ENCODE measurements at places on chromosomes 12 and 14. TPM values are rescaled to one million over a fixed set of nuclear protein-coding genes. Genes with fewer than 3 reads are reported as not detected.
A peak's percentile ranks its signal among the peaks of the same experiment; 100 is the strongest.

Gene PSMB11
- total RNA-seq, result not detected

Gene BHLHE41
- total RNA-seq, result 0.36 TPM

Gene KRT2
- not detected for total RNA-seq

Gene KRT85
- total RNA-seq, result not detected

Gene STX2
- total RNA-seq, result 20.7 TPM

Gene PIGH
- total RNA-seq, result 24.9 TPM

Gene SPATS2
- 13.3 TPM for total RNA-seq

Gene BDKRB2
- total RNA-seq, result not detected

Gene PTMS
- 36.2 TPM for total RNA-seq

Gene DAD1
- 148 TPM for total RNA-seq

Gene GYS2
- total RNA-seq, result 0.14 TPM

- peaks cover 19% of the 10 kb centered on the region for H3K4me1 ChIP-seq
- no peak overlapping the region for H3K4me3 ChIP-seq
- no peaks in the 10 kb centered on the region for H3K36me3 ChIP-seq
- DNase-seq, result no peak
- H3K27ac ChIP-seq, result peak overlapping the region; percentile 3
These were observed 3.2 kb downstream of the TDRD9 start for GRCh38 chr14:103931422-103931821.

GRCh38 chr12:6921539-6921938 lies 6.2 kb upstream of the ATN1 start:
- no peak overlapping the region for H3K27ac ChIP-seq
- no peak for DNase-seq
- no peaks in the 10 kb centered on the region for H3K27me3 ChIP-seq

- DNase-seq, result no peak
- H3K4me1 ChIP-seq, result no peaks in the 10 kb centered on the region
- no peak overlapping the region for H3K27ac ChIP-seq
- no peaks in the 10 kb centered on the region for H3K36me3 ChIP-seq
- H3K27me3 ChIP-seq, result peaks cover 2% of the 10 kb centered on the region
- no peak overlapping the region for H3K4me3 ChIP-seq
These were observed 230.5 kb downstream of the ETNK1 start for GRCh38 chr12:22855456-22855855.

- DNase-seq, result peak; percentile 65
- no peaks in the 10 kb centered on the region for H3K27me3 ChIP-seq
- peaks cover 36% of the 10 kb centered on the region for H3K4me1 ChIP-seq
- peaks cover 17% of the 10 kb centered on the region for H3K36me3 ChIP-seq
These were observed 1.2 kb downstream of the KHNYN start for GRCh38 chr14:24430682-24431568.

DNA sequence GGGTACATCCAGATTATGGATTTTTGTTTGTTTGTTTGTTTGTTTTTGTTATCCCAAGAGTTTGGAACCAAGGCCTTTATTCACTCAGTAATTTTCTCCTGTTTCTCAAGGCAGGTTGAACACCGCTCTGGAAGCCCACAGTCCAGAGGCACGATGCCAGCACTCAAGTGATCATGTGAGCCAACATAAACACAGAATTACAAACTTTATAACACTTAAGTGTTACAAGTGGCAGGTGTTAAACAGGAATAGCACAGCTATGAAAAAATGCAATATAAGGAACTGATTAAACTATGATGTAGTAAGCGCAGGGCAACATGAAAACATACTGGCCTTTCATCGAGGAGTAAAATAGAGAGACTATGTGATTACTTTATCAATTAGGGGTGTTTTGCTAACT lies 1885.8 kb upstream of the SEL1L start:
- no peaks in the 10 kb centered on the region for H3K36me3 ChIP-seq
- DNase-seq, result no peak
- H3K4me1 ChIP-seq, result no peaks in the 10 kb centered on the region
- no peaks in the 10 kb centered on the region for H3K27me3 ChIP-seq
- H3K27ac ChIP-seq, result no peak overlapping the region

GRCh38 chr12:77685112-77685511 lies 145.6 kb upstream of the NAV3 start:
- no peak for DNase-seq
- no peak overlapping the region for H3K27ac ChIP-seq
- H3K36me3 ChIP-seq, result no peaks in the 10 kb centered on the region
- no peaks in the 10 kb centered on the region for H3K4me1 ChIP-seq

GRCh38 chr14:51908086-51908485 lies 47.7 kb downstream of the GNG2 start:
- no peak overlapping the region for H3K4me3 ChIP-seq
- H3K27ac ChIP-seq, result no peak overlapping the region
- no peak for DNase-seq
- peaks cover 44% of the 10 kb centered on the region for H3K4me1 ChIP-seq

DNA sequence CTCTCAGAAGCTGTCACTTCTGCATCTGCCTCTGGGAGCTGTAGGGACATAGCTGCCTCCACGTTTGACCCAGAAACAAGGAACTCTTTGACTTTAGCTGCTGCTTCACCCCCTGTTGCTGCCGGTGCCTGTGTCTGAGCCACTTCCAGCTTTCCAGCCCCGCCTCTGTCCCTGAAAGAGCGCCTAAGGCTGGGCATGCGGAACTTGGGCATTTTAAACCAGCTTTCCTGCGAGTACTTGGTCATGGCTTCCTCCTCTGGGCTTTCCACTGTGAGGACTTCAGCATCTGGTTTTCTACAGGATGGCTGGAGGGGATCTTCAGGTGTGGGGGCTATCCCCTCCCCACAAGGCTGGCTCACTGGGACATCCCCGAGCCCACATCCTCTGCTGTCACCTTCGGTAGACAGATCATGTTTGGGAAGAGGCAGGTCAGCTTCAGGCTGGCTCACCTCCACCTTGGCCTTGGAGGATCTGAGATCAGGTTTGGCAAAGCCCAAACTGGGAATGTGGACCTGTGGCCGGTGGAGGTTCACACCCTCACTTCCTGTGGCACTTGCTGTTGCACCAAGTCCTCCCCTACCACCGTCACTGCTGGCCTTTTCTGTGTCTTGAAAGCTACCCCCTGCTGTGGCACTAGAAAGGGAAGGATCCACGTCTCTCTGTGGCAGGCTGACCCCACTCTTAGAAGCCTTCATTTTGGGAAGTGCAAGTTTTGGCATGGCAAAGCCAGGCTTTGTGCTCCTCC lies 15.2 kb downstream of the PLD4 start:
- H3K4me1 ChIP-seq, result no peaks in the 10 kb centered on the region
- peaks cover 29% of the 10 kb centered on the region for H3K27me3 ChIP-seq
- H3K4me3 ChIP-seq, result no peak overlapping the region
- no peak overlapping the region for H3K27ac ChIP-seq

GRCh38 chr14:23572836-23573235 lies 5.2 kb upstream of the AP1G2 start:
- H3K4me3 ChIP-seq, result no peak overlapping the region
- peaks cover 36% of the 10 kb centered on the region for H3K4me1 ChIP-seq
- no peaks in the 10 kb centered on the region for H3K36me3 ChIP-seq
- peaks cover 23% of the 10 kb centered on the region for H3K27me3 ChIP-seq
- H3K27ac ChIP-seq, result no peak overlapping the region

DNA sequence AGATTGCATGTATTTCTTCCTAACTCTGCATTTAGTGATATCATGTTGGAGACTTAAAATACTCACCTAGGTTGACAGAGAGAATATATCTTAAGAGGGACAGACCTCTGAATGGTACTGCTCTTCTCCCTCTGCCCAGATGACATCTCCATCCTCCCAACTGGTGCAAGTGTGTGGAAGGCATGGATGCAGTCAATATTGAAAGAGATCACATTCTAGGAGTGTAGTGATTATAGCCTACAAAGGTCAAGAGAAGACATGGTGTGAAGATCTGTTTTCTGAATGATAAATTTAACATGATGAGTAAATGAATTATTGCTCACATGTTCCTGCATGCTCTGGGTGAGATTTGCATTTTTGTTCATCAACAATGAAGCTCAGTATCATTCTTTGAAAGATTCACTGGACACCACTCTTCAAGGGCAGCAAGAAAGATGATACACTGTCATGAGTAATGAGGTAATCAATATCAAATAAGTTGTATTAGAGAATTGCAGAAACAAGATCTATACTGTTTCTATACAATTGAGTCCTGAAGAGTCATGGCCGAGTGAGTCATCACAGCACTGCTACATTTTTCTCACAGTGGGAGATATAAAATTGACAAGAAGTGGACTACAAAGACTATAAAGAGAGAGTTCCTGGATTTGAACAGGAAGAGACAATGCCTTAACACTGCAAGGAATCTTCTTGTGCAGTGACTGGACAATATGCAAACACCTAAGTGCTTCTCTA lies 183.3 kb upstream of the KRR1 start:
- H3K36me3 ChIP-seq, result no peaks in the 10 kb centered on the region
- no peaks in the 10 kb centered on the region for H3K4me1 ChIP-seq
- no peak overlapping the region for H3K27ac ChIP-seq
- peaks cover 9% of the 10 kb centered on the region for H3K27me3 ChIP-seq

DNA sequence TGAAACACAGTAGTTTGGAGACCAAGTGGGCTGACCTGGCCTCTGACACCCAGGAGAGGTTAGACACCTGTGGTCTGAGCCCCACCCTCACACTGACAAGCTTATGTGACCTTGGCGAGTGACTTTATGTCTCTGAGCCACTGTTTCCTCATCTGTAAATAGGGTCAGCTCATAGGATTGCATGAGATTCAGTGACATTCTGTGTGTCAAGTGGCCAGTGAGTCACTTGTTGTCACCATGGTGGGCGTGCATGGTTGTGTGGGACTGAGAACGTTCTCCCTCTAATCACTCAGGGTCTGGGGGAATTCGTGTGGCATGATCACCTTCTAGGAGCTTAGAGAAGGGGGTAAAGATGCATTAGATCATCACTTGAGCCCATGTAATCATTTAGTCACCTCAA lies 146.4 kb downstream of the PHETA1 start:
- H3K27me3 ChIP-seq, result peaks cover 10% of the 10 kb centered on the region
- H3K4me3 ChIP-seq, result no peak overlapping the region
- no peak overlapping the region for H3K27ac ChIP-seq
- H3K36me3 ChIP-seq, result no peaks in the 10 kb centered on the region
- H3K4me1 ChIP-seq, result peaks cover 9% of the 10 kb centered on the region

DNA sequence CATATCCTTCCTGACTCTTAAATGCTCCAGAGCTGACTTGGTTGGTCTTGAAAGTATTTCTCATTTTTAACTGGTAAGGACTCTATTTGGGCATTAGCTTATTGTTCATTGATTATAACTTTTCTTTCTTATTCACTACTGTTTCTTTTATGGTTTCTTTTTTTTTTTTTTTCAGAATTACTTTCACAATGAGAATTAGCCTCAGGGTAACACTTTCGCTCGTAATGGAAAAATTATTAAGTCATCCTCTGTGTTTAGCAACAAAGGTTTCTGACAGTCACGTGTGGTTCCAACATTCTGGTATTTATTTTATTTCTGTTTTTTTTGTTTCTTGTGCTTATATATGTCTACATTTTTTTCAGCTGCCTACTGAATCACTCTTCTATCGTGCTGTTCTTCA lies 80.0 kb downstream of the METTL25 start:
- H3K27ac ChIP-seq, result no peak overlapping the region
- H3K36me3 ChIP-seq, result peaks cover 5% of the 10 kb centered on the region
- H3K27me3 ChIP-seq, result no peaks in the 10 kb centered on the region
- no peak for DNase-seq
- H3K4me1 ChIP-seq, result no peaks in the 10 kb centered on the region

DNA sequence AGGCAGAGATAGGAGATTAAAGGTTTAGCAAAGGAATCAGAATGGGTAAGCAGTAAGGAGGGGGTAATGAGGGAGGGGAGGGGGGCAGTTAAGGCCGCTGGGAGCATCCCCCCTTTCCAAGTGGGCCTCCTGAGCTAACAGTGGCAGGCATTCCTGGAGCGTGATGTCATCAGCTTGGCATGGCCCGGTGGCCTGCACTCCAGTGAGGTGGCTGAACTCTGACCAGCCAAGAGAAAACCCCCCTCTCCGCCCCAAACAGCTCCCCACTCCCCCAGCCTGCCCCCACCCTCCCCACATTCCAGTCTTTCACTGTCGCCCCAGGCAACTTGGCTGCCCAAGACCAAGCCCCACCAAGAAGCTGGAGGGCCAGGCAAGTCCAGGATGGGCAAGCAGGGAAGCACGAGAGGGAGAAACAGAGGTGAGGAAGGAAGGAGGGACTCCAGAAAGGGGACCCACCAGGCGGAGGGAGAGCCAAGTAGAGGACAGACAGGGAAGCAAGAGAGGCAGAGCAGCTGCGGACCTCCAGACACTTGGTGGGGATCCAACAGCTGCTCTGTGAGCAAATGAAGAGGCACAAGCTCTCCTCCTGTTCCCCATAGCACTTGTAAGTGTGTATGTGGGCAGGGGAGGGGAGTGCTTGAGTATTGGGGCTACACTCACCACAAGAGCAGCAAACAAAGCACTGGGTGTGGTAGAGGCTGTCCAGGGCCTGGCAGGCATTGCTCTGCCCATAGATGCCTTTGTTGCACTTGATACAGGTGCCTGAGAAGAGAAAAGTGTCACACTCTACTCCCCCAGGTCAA lies 4.5 kb downstream of the AJUBA start:
- no peak overlapping the region for H3K4me3 ChIP-seq
- no peaks in the 10 kb centered on the region for H3K36me3 ChIP-seq
- H3K27me3 ChIP-seq, result peaks cover 23% of the 10 kb centered on the region
- H3K4me1 ChIP-seq, result peaks cover 7% of the 10 kb centered on the region
- no peak for DNase-seq

DNA sequence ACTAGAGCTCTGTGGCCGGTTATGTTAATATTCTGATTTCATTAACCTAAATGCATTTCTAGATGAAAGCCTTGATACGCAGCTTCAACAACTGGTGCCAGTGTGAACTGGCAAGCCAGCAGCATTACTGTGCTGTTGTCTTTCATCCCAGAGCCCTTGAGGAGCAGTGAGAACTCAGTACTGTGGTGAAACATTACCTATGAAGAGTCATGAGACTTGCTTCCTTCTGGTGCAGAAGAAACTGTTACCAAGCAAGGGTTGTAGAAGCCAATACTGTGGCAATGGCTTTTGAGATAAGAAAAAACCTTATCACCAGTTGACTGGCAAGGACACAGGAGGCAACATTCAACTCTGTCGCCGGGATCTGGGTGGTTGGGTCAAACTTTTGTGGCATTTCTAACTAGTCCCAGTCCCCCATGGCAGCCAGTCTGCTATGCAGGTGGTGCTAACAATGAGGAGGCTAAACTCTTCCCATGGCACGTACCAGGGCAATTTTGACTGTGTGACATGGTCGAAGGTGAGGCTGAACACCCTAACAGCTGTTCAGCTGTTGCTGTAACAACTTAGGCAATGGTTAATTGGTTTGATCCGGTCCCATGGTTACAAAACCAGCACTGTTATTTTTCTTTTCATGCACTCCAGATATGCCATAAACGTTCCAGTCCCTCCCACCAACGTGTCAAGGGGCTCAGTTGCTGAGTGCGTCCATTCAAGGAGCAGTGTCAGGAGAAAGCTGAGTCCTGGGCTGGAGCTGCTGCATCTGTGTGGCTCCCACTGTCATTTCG lies 12.6 kb upstream of the LGALS3 start:
- H3K36me3 ChIP-seq, result peaks cover 2% of the 10 kb centered on the region
- no peak for DNase-seq
- H3K4me1 ChIP-seq, result peaks cover 15% of the 10 kb centered on the region
- peaks cover 22% of the 10 kb centered on the region for H3K27me3 ChIP-seq
- no peak overlapping the region for H3K4me3 ChIP-seq

DNA sequence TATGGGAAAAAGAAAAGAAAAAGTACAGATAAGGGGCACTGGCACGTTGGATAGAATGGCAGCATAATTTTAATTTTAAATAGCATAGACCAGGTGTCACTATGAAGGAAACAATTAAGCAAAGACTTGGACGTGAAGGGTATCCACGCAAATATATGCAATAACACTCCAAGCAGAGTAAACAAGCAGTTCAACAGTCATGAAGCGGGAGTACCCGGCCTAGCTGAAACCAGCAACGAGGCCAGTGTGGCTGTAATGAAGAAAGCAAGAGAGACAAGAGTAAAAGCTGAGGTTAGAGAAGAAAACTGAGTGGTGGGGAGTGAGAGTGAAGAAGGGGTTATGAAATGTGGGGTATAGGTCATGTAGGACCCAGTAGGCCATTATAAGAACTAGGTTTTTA lies 85.4 kb downstream of the BCL2L14 start:
- peaks cover 22% of the 10 kb centered on the region for H3K27me3 ChIP-seq
- no peak for DNase-seq
- H3K27ac ChIP-seq, result no peak overlapping the region
- H3K4me3 ChIP-seq, result no peak overlapping the region
- H3K4me1 ChIP-seq, result no peaks in the 10 kb centered on the region
